Progenitor cell of endocrine pancreas (in vitro differentiated cells): ENCODE measurements at places on chromosomes 5 and 9. TPM values are rescaled to one million over a fixed set of nuclear protein-coding genes. Genes with fewer than 3 reads are reported as not detected.

Gene DCTN4
- 68.6 and 73.3 TPM in 2 replicates for total RNA-seq

Gene ZBTB43
- total RNA-seq, result 16.9 and 21.8 TPM in 2 replicates

Gene NME5
- total RNA-seq, result 9.9 and 11.0 TPM in 2 replicates

Gene CTSV
- total RNA-seq, result 10.1 and 10.5 TPM in 2 replicates

Gene IL17B
- total RNA-seq, result not detected in 2 replicates

Gene SRP19
- total RNA-seq, result 61.6 and 62.0 TPM in 2 replicates

Gene FXN
- total RNA-seq, result 25.7 and 28.6 TPM in 2 replicates

Gene ABO
- total RNA-seq, result 9.3 and 10.3 TPM in 2 replicates

- no peaks in the 10 kb centered on the region for H3K27me3 ChIP-seq
- DNase-seq, result no peak
- H3K27ac ChIP-seq, result peak overlapping the region; percentile 88
These were observed 800 bp downstream of the AMBP start for GRCh38 chr9:114077162-114077837.

DNA sequence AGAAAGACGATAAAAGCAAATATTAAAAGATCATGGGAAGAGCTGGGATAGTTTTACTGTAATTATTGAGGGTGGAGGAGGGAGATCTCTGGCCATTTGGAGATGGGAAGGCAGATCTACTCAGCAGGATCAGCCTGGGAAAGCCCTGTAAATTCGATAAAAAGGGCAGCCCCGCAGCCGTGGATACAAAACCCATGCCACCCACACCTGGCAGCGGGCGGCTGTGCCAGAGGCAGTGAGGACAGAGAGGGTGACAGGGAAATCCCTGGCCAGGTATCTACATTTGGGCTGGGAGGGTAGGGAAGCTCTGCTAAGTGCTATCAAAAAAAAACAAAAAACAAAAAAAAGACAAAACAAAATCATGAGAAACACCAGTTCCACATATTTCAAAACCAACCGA, 379.2 kb upstream of the IRX1 start:
- no peaks in the 10 kb centered on the region for H3K4me1 ChIP-seq
- DNase-seq, result no peak
- H3K4me3 ChIP-seq, result no peak overlapping the region
- H3K27ac ChIP-seq, result no peak overlapping the region

GRCh38 chr5:82564963-82565362, 286.8 kb upstream of the RPS23 start:
- H3K36me3 ChIP-seq, result peaks cover 1% of the 10 kb centered on the region
- no peak overlapping the region for H3K27ac ChIP-seq
- DNase-seq, result no peak
- H3K4me1 ChIP-seq, result peaks cover 9% of the 10 kb centered on the region
- H3K27me3 ChIP-seq, result no peaks in the 10 kb centered on the region
- no peak overlapping the region for H3K4me3 ChIP-seq

DNA sequence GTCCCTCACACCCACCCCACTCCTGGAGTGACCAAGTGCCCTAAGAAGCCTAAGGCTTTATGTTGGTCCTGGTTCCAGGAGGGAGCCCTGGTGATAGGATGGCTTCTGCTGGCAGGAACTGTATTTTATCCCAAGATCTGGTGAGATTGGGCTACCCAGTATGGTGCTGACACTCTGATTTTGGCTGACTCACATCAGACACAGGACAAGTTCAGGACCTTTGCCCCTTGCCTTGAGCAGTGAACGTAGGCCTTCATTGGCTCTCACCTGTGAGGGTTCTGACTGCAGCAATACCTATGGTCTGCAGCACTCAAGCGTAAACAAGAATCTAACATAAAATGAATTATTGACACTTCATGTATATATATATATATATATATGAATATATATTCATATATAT, 25.0 kb downstream of the BHMT start:
- no peak overlapping the region for H3K4me3 ChIP-seq
- DNase-seq, result no peak
- no peaks in the 10 kb centered on the region for H3K36me3 ChIP-seq
- peaks cover 11% of the 10 kb centered on the region for H3K4me1 ChIP-seq
- H3K27me3 ChIP-seq, result no peaks in the 10 kb centered on the region
- no peak overlapping the region for H3K27ac ChIP-seq

- H3K27ac ChIP-seq, result no peak overlapping the region
- no peaks in the 10 kb centered on the region for H3K27me3 ChIP-seq
- H3K4me1 ChIP-seq, result peaks cover 3% of the 10 kb centered on the region
- no peak overlapping the region for H3K4me3 ChIP-seq
These were observed 58.8 kb downstream of the SLC1A1 start for GRCh38 chr9:4548811-4549725.

- H3K27ac ChIP-seq, result no peak overlapping the region
- H3K36me3 ChIP-seq, result no peaks in the 10 kb centered on the region
- no peak for DNase-seq
- peaks cover 11% of the 10 kb centered on the region for H3K4me1 ChIP-seq
- no peak overlapping the region for H3K4me3 ChIP-seq
These were observed 170.5 kb downstream of the COL23A1 start for GRCh38 chr5:178419651-178420050.

DNA sequence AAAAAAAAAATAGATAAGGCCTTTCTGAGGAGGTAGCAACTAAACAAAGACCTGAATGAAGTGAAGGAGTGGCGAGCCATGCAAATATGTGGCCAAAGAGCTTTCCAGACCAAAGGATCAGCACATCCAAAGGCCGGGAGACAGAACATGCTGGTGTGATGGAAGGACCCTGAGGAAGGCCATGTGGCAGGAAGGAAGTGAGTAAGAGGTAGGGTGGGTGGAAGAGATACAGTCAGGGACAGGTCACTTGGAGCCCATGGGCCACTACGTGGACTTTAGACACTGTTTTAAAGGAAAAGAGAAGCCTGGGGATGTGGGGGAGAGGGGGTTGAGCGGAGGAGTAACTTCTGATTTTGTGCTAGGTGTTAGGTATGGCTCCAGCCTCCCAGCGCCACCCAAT, 31.3 kb downstream of the SPRY4 start:
- H3K4me3 ChIP-seq, result no peak overlapping the region
- H3K27ac ChIP-seq, result no peak overlapping the region
- H3K36me3 ChIP-seq, result no peaks in the 10 kb centered on the region
- H3K4me1 ChIP-seq, result peaks cover 22% of the 10 kb centered on the region

DNA sequence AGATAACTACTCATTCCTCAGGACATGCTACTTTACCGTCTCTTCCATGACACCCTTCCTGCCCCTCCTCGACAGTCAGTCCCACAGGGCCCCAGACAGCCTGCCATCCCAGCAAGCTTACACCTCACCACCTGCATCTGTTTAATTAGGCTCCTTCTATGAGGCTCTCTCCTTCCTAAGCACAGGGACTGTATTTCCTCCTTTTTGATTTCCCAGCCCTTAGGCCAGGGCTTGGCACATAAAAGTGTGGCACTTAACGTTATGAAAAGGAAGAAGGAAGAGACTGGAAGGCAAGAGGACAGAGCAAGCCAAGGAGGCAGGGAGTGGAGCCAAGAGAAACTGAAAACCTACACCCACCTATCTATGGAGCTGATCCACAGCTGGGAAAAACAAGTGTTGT, 146.8 kb downstream of the SIL1 start:
- H3K27ac ChIP-seq, result no peak overlapping the region
- H3K36me3 ChIP-seq, result no peaks in the 10 kb centered on the region
- no peak overlapping the region for H3K4me3 ChIP-seq
- H3K4me1 ChIP-seq, result no peaks in the 10 kb centered on the region
- H3K27me3 ChIP-seq, result no peaks in the 10 kb centered on the region
- DNase-seq, result no peak
